Activated CD4-positive, alpha-beta T cell treated with anti-CD3 and anti-CD28 coated beads, Interleukin-10, Interleukin-2, amounts not matched to agents 100 ng/mL and 50 ng/mL, durations not matched to agents 16 hours and 8 hours (primary cell): ENCODE measurements at places on chromosomes 5 and 9.

GRCh38 chr5:133694181-133694831, 82.0 kb upstream of the FSTL4 start:
- DNase-seq, result no peak

DNA sequence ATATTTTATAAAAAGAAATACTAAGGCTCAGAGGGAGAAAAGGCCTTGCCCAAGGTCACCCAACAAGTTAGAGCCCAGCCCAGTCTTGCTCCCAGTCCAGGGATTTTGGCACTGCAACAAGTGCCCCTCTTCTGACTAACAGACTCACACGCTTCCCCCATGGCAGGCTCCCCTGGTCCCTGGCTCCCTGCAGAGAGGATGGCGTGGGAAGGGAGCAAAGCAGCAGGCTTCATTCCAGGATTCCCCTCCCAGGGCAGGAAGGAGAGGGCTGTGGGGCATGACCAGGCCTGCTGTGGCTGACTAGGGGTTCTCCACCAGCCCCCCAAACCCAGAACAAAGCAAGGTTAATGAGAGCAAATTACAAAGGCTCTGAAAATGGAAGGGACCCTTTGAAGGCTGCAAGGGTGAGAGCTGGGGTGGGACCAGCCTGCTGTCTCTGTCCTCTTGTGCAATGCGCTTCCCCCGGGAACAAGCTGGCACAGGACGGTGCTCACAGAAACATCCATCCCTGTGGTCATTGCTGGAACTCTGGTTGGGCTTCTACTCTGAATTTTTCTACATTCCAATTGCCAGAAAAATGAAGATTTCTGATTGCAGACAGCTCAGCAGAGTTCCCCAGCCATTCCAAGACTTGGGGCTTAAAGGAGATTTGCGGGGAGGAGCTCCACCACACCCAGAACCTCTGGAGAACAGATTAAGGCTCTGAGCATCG, 37.1 kb upstream of the FAT2 start:
- no peak for DNase-seq

DNA sequence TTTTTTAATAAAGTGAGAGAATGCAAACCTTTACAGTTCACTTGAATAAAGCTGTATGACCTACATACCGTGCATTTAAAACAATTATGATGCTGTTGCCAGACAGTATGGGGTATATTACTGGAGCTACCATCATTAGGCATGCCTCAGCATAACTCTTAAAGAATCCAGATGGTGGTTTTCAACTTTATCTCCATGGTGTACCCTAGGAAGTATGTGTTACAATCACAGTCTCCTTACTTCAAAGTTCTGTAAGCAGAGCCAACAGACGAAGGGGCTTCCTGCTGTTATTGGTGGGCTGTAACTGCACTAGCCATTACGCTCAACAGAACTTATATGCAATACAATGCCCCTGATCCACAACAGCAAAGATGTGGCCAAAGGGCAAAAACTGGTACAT, 803.3 kb downstream of the DTWD2 start:
- no peak for DNase-seq

- peak; percentile 76 for DNase-seq
These were observed 81.2 kb upstream of the CCDC112 start for GRCh38 chr5:115377468-115378217.
